CD4-positive, alpha-beta T cell treated with Interleukin-2 at 100 ng/mL for 4 hours (primary cell): ENCODE measurements at places on chromosomes 4 and X.
A peak's percentile ranks its signal among the peaks of the same experiment; 100 is the strongest.

GRCh38 chrX:13467243-13467642, 102.2 kb upstream of the EGFL6 start:
- DNase-seq, result no peak

DNA sequence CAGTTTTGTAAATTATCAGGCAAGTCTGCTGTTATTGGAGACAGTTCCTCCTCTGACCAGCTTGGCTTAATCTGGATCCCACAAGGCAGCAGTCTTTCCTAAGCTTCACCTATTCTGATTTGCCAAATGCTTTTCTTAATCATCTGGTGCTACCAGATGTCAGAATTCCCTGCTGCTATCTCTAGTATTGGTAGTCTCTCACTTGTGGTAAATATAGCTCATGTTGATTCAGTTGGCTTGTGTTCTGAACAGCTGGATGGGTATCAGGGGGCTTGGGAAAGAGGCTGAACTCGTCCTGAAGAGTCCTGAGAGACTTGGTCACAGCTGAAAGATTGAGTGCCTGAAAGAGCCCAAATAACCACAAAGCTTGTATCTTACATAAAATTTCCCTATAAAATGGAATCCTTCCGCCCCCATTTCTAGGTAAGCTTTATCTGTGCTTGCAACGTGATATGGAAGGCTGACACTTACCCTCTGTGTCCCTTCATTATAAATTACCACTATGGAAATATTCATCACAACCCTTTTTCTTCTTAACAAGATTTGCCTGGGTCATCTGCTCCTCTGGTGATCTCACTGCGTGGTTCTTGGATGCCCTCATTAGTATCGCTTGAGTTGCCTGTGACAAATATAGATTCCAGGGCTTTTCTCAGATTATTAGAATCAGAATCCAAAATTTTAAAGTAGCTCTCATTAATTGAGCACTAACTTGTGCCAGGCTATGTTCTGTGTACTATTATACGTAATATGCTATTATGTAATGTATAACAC, 104.1 kb upstream of the GPRIN3 start:
- DNase-seq, result no peak

DNA sequence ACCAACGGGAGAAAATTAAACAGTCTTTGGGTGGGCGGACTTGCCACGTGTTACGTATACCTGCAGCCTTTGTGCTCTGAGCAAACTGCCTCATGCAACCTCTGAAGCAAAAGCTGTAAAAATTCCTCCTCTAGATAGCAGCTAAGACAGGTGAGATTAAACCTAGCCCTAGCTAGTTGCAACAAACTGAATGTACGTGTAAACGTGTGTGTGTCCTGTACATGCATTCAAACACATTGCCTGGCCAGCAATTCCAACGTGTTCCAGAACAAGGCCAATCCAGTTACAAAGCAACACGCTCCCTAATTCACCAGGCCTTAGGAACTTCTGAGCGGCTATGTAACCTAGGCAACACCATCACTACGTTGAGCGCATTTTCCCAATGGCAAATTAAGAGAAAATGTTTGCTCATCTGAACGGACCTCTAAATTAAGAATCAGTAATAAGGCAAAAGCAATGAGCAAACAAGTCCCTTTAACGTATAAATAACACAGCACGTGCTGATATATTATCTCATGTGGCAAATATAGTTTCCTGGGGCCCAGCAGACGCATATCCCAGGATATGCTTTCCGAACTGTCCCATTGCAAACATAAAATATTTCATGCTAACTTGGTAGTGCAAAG, 792 bp downstream of the PPID start:
- peak; percentile 14 for DNase-seq

GRCh38 chr4:177006331-177006730, 213.6 kb upstream of the VEGFC start:
- no peak for DNase-seq

- no peak for DNase-seq
Observed at GRCh38 chrX:110321670-110322069, 3.8 kb upstream of the AMMECR1 start.

DNA sequence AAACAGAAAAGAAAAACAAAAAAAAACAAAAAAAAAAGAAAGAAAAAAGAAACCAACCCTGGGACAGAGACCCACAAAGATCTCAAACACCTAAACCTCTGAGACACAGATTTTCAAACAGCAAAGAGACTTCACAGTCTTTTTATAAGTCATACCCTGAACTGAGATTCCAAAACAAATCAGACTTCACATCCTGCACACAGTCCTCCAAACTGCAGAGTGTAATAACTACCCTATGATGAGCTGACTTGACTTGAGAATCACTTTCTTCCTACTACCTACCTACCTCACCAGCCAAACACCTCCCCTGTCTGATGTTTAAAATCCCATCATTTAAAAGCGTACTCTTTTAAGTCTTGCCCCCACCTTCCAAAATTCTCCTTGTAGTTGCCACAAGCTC, 25.2 kb upstream of the GLOD5 start:
- no peak for DNase-seq

GRCh38 chr4:76822303-76822702, 75.6 kb downstream of the SOWAHB start:
- no peak for DNase-seq

DNA sequence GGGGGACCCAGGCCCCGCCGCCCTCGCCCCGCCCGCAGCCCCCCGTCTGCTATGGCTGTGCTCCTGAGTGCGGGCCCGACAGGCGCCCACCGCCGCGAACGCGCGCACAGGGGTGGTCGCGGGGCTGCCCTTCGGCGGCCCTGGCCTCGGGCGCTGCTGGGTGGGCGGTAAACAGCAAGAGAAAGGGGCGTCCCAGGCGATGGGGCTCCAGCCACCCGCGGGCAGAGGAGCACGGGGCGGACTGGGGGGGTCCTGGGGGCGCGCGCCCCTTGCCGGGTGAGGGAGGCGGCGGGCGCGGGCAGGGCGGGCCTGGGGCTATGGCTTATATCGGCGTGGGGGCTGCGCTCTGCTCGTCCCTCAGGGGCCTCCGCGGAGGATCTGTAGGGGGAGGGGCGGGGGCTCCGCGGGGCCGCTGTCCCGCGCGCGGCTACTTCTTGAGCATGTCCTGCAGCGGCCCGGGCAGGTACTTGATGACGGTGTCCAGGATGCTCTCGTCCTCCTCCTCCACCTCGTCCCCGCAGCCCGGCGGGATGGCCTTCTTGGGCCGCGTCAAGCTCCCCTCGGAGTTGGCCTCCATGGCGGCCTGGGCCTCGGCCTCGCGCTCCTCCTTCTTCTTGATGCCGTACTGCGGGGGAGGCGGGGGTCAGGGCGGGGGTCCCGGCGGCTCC, 39.7 kb downstream of the CPLX1 start:
- DNase-seq, result no peak

GRCh38 chr4:130233377-130234047, 1137.6 kb downstream of the C4orf33 start:
- peak; percentile 1 for DNase-seq

GRCh38 chrX:120536061-120536460, 24.7 kb downstream of the CUL4B start:
- no peak for DNase-seq

- no peak for DNase-seq
Observed at GRCh38 chr4:48356355-48356754, 15.0 kb downstream of the SLAIN2 start.

DNA sequence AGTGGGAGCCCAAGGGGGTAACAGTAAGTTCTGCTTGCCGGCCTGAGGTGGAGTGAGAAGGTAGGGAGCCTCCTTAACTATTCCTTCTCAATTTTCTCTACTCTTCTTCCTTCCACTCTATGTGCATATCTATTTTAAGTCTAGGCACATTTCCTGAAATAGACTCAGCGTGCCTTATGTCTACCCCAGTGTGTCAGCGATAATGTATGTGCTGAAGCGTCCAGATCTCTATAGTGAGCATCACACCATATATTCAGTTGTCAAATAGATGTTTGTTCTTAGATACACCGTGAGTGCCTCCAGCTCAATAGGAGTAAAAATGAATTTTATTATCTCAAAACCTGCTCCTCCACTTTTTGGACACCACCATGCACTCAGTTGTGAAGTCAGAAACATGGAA, 51.5 kb upstream of the RAB33B start:
- no peak for DNase-seq

GRCh38 chrX:153161952-153162351, 17.1 kb upstream of the MAGEA1 start:
- DNase-seq, result no peak

- no peak for DNase-seq
Observed at GRCh38 chr4:132691026-132691425, 458.1 kb upstream of the PCDH10 start.

- DNase-seq, result no peak
Observed at GRCh38 chrX:118211891-118212816, 95.5 kb upstream of the KLHL13 start.

DNA sequence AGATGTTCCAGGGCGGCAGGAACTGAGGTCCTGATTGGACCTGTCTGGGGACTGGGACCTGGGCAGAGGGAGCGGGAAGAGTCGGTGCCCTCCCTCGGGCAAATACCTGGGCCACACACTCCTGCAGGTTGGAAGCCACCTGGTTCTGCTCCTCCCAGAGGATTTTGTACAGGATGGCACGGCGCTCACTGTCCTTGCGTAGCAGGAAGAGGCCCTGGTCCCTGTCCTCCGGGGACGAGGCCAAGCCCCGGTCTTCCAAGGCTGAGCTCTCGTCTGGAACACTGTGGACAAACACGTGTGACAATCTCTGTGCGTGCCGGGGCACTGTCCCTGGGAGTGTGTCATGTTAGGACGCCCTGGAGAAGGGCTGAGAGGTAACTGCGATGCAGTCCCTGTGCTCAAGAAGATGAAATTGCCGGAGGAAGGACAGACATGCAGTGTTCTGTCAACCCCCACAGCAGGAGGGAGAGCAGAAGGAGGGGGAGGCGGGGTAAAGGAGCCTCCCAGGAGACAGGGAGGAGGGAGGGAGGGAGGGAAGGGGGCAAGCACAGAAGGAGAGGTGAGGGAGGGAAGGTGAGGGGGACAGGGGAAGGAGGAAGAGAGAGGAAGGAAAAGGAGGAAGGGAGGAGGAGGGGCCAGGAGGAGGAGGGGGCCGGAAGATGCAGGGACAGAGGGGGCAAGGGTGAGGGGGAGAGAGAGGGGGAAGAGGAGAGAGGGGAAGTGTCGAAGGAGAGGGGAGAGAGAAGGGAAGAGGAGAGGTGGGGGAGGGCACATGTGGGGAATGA, 29.0 kb downstream of the PDHA1 start:
- no peak for DNase-seq

GRCh38 chrX:16005917-16006316, 117.4 kb upstream of the GRPR start:
- no peak for DNase-seq

DNA sequence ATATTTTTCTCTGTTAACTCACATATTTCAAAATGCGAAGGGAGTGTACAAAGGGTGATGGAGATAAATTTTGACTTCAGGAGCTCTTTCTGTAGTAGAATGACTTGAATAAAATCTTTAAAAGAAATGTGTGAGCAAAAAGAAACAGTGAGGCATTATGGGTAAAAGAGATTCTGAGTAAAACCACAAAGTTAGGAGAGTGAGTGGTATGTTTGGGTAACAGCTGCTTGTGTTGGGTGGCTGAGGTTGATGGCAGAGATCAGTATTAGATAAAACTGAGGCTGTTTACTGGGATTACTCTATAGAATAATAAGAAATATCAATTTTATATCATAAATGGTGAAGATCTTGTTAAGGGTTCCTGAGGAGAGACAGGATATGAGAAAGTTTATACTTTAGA, 434.2 kb upstream of the AMOT start:
- no peak for DNase-seq

DNA sequence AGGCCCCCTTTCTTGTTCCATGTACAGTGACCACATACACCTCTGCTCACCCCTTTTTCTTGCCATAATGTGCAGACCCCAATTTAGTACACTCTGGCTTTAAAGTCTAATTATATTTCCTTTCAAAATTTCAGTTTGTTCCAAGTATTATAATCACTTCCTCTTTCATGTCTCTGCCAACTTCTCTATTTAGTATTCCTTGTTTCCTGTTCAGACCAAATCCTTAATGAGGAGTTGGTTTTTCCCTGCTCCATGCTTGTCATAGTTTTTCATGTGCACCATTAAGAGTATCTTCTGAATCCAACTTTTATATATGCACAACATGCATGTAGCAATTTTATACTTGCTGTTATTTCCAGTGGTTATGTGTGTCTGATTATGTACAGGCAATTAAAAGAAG, 32.3 kb downstream of the USP53 start:
- no peak for DNase-seq

GRCh38 chr4:90857081-90857820, 730.1 kb downstream of the CCSER1 start:
- no peak for DNase-seq

GRCh38 chr4:157221895-157222770, 1.6 kb downstream of the GRIA2 start:
- no peak for DNase-seq

DNA sequence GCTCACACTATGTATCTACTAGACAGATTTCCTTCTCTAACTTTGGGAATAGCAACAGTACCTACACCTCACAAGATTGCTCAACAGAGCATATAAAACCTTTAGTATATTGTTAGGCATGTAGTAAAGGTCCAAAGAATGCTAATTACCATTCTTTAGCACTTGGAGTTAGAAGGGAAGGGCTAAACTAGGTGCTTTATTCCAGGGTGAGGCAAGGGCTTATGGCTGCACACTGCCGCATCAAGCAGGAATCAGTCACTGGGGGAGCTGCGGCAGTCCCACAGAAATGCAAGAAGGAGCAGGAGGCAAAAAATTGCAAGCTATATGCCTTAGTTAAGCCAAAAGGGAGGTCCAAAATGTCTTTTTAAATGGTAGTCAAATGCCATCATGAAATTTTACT, 162.7 kb downstream of the PPP3CA start:
- DNase-seq, result no peak

DNA sequence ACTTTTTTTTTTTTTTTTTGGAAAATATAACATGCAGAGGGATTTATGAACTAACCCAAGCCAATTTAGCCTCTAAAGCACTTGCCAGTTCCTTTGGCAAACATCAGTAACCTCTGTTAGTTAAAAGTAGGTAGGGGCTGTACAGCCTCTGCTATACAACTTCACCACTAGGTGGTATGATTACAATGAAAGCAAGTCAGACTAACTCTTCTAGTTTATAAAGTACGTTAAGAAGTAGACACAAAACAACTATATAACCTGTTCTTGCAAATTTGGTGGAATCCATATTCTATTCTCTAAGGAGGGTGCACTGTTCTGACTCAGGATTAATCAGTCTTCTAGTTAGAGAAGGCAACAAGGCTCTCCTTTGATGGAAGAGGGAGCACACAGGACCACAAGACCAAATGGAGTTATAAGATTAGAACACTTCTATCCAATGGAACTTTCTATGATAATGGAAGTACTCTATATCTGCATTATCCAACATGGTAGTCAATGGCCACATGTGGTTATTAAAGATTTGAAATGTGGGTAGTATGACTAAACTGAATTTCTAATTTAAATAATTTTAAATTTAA, 12.8 kb downstream of the AIMP1 start:
- peak; percentile 26 for DNase-seq
